HCEC 1CT (cell line): ENCODE measurements at places on chromosomes 7 and 10.
A peak's percentile ranks its signal among the peaks of the same experiment; 100 is the strongest.

DNA sequence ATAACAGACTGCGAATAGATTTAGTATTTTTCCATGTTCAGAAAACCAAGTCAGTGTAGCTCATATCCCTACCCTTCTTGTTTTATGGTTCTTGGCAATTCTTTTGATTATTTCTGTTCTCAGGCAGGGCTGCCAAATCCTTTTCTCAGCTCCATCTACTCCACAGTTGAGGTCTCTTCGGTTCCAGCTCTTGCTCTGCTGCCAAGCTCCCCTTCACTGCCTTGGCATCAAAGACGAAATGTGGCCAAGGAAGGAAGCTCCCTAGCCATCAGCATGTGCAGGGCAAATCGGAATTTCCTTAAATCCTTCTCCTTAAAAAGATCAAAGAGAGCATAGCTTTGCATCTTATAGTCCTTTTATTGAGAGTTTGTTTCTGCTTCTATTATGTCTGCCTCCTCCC lies 116.4 kb upstream of the NOBOX start:
- no peak for DNase-seq

DNA sequence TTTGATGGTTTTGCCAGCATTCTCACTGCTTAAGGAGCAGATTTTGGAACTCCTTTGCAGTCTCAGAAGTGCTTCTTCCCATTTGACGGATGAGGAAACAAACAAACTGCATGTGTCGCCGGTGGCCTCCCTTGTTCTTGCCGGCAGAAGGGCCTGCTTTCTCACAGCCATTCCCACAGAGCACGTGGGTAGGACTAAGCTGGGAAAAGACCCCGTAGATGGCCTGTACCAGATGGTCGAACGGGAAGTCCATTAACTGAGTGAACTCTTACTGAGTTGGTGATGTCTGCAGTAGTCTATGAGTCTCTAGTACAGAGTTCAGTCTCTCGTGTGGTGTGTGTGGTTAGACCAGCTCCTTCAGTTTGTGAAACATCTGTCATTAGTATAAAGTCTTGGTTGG lies 131.9 kb downstream of the TRRAP start:
- DNase-seq = no peak

- DNase-seq = no peak
These were observed 456.9 kb upstream of the GHITM start for GRCh38 chr10:83682414-83682813.

DNA sequence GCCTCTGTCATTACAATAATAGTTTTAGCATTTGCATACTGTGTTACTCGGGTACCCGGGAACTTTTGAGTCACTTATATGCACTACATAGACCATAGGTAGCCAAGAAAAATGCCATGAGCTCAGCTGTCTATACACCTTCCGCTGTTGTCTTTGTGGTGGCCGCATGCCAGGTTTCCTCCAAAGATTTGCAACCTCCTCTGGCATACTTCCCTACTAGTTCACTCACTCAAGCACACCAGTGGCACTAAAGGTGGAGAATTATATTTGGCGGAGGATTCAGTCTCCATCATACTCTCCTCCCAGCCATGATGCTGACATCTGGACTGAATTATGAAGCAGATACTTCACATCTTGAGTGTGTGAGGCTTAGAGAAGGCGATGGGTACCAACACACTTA lies 35.6 kb upstream of the GRB10 start:
- DNase-seq = no peak

DNA sequence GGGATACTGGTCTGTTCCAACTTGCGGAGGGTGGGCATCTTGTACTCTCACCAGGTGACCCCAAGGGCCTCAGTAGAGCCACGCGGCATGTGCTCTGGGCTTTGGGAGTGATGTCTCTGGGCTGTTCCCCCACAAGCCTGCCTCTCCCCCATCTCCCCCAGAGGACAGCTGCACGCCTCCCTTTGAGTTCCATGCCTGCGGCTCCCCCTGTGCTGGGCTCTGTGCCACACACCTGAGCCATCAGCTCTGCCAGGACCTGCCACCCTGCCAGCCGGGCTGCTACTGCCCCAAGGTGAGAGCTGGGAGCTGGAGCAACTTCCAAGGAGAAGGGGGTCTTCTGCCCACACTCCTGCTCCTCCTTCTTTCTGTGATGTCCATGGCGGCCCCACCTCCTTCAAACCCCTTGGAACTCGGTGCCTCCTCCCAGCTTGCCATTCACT lies 15.0 kb upstream of the ZNF862 start:
- no peak for DNase-seq

- no peak for DNase-seq
These were observed at the start of gene ALOX5 for GRCh38 chr10:45373576-45374349. Gene ALOX5, plus strand, starts transcription at chr10:45374216. Its CDS starts 64 bp downstream, at chr10:45374280.

- no peak for DNase-seq
These were observed 496 bp downstream of the BRI3 start for GRCh38 chr7:98281757-98282606.

- DNase-seq = no peak
These were observed 579.2 kb downstream of the GRID1 start for GRCh38 chr10:85787393-85787792.

DNA sequence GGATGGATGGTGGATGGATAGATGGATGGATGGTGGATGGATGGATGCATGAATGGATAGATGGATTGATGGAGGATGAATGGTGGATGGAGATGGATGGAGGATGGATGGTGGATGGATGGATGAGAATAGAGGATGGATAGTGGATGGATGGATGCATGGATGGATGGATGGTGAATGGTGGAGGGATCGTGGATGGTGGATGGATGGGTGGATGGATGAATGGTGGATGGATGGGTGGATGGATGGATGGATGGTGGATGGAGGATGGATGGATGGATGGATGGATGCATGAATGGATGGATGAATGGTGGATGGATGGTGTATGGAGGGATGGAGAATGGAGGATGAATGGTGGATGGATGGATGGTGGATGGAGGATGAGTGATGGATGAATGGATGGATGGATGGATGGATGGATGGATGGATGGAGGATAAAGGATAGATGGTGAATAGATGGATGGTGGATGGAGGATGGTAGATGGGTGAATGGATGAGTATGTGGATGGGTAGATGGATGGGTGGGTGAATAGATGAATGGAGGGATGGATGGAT lies 76.3 kb downstream of the PDGFA start:
- no peak for DNase-seq

- DNase-seq = no peak
These were observed 55.7 kb downstream of the ANKMY2 start for GRCh38 chr7:16589881-16590280.

DNA sequence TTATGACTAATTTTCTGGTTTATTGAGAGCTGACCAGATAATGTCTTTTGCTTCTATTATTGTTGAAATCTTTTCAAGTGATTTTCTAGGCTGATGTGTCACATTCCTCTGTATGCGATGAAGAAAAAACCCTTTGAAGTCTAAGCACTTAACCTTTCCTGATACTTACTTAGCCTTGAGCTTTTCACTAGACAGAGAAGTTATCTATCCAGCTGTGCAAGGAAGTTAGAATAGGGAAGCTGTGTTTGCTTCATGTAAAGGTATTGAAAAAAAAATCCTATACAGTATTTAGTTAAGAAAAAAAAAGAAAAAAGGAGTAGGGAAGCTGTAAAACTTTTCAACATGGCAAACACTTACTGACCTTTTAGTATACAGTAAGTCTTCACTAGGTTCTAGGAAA lies 117.6 kb upstream of the DNAJB12 start:
- no peak for DNase-seq

- peak; percentile 42 for DNase-seq
These were observed 36.1 kb downstream of the RALA start for GRCh38 chr7:39659356-39660013.

GRCh38 chr7:44706788-44707557 lies 41.7 kb upstream of the ZMIZ2 start:
- DNase-seq = no peak

DNA sequence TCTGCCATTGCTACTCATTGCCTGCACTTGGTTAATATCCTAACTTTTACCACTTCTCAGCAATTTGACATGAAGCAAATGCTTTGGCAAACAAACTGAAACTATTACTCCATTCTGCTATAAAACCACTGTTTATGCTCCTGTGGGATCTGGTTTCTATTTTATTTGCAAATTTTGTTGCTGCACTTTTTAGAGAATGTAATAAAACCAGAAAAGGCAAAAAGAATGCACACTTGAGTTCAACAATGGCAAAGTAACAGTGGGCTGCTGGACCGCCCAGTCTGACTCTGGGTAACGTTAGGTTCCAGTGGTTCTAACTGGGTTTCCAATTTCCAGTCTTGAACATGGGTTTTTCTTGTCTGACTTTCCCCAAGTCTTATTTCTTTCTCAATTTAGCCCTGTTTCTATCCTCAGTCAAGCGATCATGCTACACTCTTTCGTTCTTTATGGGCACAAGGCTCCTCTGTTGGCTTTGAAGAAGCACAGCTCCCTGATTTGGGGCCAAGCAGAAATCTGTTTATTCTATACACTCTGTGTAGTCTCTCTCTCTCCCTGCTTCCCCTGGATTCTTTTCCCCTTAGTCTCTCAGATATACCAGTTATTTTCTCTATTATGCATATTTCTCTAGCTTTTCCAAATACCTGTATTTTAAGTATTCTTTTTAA lies 129.2 kb upstream of the FAM3C start:
- DNase-seq = no peak

- DNase-seq = no peak
These were observed 17.2 kb downstream of the BAZ1B start for GRCh38 chr7:73504920-73505319.

- no peak for DNase-seq
These were observed 72.8 kb downstream of the RHOBTB1 start for GRCh38 chr10:60871215-60871614.

- DNase-seq = peak; percentile 38
These were observed 3.0 kb downstream of the LAMB1 start for GRCh38 chr7:107999779-108000560.

DNA sequence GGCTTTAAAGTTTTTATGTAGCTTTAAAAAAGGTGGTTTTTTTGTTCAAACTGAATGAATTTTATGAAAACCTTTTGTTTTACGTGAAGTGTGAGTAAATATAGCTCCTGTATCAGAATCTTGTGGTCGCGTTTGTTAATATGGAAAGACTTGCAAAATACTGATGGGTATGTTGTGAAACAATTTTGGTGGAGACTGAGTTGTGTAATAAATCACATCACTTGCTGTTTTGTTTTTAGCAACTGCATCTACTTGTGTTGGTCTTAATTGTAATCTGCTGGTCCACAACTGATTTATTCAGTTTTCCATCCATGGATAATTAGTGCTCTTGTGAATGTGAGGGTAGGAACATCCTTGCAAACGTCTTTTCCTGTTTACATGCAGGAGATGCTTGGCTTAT lies 10.5 kb downstream of the PLXDC2 start:
- DNase-seq = no peak

GRCh38 chr7:27689591-27690164 lies 27.0 kb upstream of the HIBADH start:
- peak; percentile 42 for DNase-seq
